ENCODE measurements at places on chromosomes 13 and 19. TPM values are rescaled to one million over a fixed set of nuclear protein-coding genes. Genes with fewer than 3 reads are reported as not detected.

The CRX gene
- total RNA-seq: not detected

The ZNF227 gene
- 12.2 TPM for total RNA-seq

The FFAR3 gene
- not detected for total RNA-seq

DNA sequence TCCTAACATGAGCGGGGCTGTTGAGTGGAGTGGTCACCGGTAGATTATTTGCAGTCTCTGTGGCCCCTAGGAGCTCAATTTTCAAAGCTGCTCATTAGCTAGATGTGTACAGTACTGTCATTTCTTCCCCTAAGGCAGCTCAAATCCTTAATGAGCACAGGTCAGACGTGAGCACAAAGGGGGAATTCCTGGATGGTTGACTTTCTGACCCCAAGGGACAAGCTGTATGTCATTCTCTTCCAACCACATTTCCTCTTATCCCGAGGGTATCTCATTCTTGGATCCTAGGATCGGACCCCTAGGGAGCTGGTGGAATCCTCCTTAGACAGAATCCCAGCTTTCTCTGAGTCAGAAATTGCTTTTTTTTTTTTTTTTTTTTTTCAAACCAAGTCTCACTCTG, 5.7 kb upstream of the OR7G3 start:
- H3K27ac ChIP-seq: no peak overlapping the region
- DNase-seq: no peak
- no peak overlapping the region for H3K4me3 ChIP-seq
- H3K27me3 ChIP-seq: no peaks in the 10 kb centered on the region
- H3K4me1 ChIP-seq: peaks cover 5% of the 10 kb centered on the region

DNA sequence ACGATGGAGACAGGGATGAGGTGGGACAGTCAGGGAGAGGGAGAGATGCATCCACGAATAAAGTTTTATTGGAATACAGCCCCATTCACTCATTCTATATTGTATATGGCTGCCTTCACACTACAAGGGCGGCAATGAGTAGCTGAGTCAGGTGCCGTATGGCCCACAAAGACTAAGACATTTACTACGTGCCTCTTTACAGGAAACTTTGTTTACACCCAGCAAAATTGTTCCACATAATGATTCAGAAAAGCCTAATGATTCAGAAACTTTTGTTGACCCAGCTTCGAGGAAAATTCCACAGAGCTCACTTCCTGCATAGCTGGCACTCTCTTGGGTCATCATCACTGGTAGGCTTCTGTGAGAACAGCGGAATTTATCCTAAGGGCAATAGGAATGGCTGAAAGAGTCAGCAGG, 87.3 kb upstream of the PEG3 start:
- H3K36me3 ChIP-seq: no peaks in the 10 kb centered on the region
- no peak overlapping the region for H3K4me3 ChIP-seq
- no peak for DNase-seq
- no peaks in the 10 kb centered on the region for H3K27me3 ChIP-seq
- H3K4me1 ChIP-seq: no peaks in the 10 kb centered on the region

DNA sequence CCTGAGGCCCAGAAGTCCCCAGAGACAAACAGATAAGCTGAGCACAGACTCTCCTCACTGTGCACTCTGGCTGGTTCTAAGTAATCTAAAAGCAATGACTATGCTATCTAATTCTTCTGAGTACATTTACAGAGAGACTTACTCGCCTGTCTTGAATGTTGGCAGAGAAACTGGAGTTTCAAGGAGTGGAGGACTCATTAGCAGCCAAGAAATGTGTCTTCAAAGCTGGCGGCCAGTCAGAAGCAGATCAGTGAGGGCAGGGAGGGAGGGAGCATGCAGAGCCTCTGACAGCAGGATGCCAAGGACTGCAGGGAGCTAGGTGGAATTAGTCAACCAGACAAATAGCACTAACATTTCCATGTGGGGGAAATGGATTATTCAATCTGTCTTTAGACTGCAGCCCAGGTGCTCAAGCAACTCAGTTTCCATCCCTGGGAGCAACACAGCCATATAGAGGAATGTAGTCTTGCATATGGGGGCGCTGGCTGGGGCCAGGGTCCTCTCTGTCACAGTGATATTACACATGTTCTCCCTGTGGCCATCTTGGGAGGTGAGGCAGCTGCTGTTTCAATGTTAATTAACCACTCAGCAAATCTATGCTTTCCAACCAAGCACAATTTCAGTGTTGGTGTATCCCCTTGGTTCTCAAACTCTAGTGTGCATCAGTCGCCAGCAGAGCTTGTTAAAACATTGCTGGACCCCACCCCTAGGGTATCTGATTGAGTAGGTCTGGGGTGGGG, 97.9 kb downstream of the CCNA1 start:
- H3K27me3 ChIP-seq: peaks cover 7% of the 10 kb centered on the region
- DNase-seq: no peak
- H3K4me3 ChIP-seq: no peak overlapping the region
- no peaks in the 10 kb centered on the region for H3K4me1 ChIP-seq

- no peaks in the 10 kb centered on the region for H3K27me3 ChIP-seq
- H3K4me1 ChIP-seq: peaks cover 49% of the 10 kb centered on the region
- no peak overlapping the region for H3K4me3 ChIP-seq
- no peak overlapping the region for H3K27ac ChIP-seq
- peaks cover 3% of the 10 kb centered on the region for H3K36me3 ChIP-seq
- peak; percentile 89 for DNase-seq
These were observed 12.2 kb downstream of the PIP5K1C start for GRCh38 chr19:3687774-3688706.

- H3K4me3 ChIP-seq: no peak overlapping the region
- H3K27ac ChIP-seq: no peak overlapping the region
- no peaks in the 10 kb centered on the region for H3K27me3 ChIP-seq
- no peaks in the 10 kb centered on the region for H3K4me1 ChIP-seq
- no peak for DNase-seq
These were observed 1200.7 kb downstream of the SLITRK1 start for GRCh38 chr13:82681535-82681934.

GRCh38 chr13:109971456-109972090, 185.2 kb upstream of the IRS2 start:
- H3K27me3 ChIP-seq: peaks cover 2% of the 10 kb centered on the region
- no peak for DNase-seq
- H3K27ac ChIP-seq: no peak overlapping the region
- H3K36me3 ChIP-seq: peaks cover 8% of the 10 kb centered on the region
- H3K4me3 ChIP-seq: no peak overlapping the region
- peaks cover 5% of the 10 kb centered on the region for H3K4me1 ChIP-seq

- peaks cover 15% of the 10 kb centered on the region for H3K4me1 ChIP-seq
- no peaks in the 10 kb centered on the region for H3K27me3 ChIP-seq
- H3K4me3 ChIP-seq: no peak overlapping the region
- DNase-seq: no peak
- no peak overlapping the region for H3K27ac ChIP-seq
These were observed 29.5 kb upstream of the RBM26 start for GRCh38 chr13:79435561-79435990.

DNA sequence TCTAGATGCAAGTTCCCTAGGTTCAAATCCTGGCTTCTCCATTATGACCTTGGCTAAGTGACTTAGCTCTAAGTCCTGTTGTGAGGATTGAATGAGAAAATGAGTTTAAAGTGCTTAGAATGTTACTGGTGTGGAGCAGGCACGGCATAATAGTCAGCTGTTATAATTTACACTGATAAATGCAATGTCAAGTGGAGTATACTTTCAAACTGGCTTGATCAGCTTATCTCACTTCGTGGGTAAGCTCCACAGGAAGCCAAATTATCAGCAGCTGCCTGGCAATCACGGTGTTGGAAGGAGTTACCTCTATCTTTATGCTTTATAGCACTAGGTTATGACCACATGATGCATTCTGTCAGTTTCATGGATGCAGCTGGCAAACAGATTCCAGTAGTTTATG, 272.8 kb downstream of the OLFM4 start:
- H3K4me3 ChIP-seq: no peak overlapping the region
- H3K27me3 ChIP-seq: no peaks in the 10 kb centered on the region
- H3K36me3 ChIP-seq: no peaks in the 10 kb centered on the region
- H3K27ac ChIP-seq: no peak overlapping the region
- no peak for DNase-seq
- no peaks in the 10 kb centered on the region for H3K4me1 ChIP-seq

DNA sequence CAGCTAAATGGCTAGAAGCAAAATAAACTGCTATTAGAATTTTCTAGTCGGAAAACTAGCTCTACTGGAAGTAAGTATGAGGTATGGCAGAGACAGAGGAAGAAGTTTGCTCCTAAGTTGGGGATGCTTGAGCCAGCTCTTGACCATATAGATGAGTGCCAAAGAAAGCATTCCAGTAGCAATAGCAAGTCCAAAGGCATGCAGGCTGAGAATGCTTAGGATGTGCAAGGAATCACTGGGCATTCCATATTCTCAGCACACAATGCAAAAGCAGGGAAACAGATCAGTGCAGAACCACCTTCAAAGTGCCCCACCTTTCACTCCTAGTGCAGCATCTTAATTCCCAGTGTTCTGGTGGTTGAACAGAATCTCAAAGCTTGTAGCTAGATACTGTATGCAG, 32.9 kb downstream of the SERTM1 start:
- peaks cover 25% of the 10 kb centered on the region for H3K4me1 ChIP-seq
- H3K36me3 ChIP-seq: no peaks in the 10 kb centered on the region
- no peak overlapping the region for H3K27ac ChIP-seq
- peaks cover 6% of the 10 kb centered on the region for H3K27me3 ChIP-seq

- H3K4me1 ChIP-seq: peaks cover 3% of the 10 kb centered on the region
- DNase-seq: peak; percentile 85
- H3K27me3 ChIP-seq: peaks cover 34% of the 10 kb centered on the region
These were observed 117.7 kb upstream of the ZNF507 start for GRCh38 chr19:32227561-32228165.

DNA sequence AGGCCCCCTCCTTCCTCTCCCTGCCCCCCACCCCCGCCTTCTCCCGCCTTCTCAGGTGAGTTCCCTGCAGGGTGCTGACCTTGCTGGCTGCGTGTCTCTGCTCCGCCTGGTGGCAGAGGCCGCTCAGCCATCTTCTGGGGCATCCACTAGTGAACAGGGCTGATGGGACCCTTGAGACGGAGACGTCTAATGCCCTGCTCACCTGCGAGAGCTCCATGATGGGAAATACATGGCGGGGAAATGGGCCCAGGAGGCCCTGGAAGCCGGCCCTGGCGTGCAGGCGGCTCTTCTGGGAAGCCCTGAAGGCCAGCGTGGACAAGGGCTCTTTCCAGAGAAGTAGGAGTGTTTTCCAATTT, 15.2 kb upstream of the F7 start:
- H3K4me3 ChIP-seq: no peak overlapping the region
- no peaks in the 10 kb centered on the region for H3K4me1 ChIP-seq
- DNase-seq: peak; percentile 67
- H3K27me3 ChIP-seq: peaks cover 3% of the 10 kb centered on the region

DNA sequence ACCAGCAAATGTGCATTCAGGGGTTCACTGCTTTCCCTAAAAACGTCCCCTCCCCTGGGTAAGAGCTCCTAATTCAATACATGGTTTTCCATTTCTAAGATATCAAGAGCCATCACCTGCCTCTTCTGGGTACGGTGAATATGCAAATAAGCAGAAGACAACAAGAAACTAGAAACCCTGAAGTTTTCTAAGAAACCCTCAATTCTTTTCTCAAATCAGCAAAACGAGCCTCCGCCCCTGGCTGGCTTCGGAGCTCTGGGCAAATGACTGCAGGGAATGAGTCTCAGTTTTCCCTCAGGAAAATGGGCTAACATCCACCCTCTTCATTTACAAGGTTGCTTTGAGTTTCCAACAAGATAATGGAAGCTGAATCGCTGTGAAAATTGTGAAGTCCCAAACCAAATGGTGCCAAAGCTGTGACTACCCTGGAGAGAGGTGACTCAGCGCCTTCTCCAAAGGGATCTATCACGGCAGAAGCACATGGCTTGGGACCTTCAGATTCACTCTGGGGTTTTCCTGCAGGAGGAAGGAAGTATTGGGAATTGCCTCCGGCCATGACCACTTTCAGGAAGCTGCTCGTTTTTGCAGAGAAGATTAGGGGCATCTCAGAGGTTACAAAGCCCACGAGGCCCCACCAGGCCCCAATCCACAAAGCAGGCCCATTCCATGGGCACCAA, 26.6 kb downstream of the KLF2 start:
- no peaks in the 10 kb centered on the region for H3K27me3 ChIP-seq
- DNase-seq: no peak
- H3K4me3 ChIP-seq: no peak overlapping the region
- H3K36me3 ChIP-seq: peaks cover 4% of the 10 kb centered on the region
- H3K4me1 ChIP-seq: peaks cover 6% of the 10 kb centered on the region

DNA sequence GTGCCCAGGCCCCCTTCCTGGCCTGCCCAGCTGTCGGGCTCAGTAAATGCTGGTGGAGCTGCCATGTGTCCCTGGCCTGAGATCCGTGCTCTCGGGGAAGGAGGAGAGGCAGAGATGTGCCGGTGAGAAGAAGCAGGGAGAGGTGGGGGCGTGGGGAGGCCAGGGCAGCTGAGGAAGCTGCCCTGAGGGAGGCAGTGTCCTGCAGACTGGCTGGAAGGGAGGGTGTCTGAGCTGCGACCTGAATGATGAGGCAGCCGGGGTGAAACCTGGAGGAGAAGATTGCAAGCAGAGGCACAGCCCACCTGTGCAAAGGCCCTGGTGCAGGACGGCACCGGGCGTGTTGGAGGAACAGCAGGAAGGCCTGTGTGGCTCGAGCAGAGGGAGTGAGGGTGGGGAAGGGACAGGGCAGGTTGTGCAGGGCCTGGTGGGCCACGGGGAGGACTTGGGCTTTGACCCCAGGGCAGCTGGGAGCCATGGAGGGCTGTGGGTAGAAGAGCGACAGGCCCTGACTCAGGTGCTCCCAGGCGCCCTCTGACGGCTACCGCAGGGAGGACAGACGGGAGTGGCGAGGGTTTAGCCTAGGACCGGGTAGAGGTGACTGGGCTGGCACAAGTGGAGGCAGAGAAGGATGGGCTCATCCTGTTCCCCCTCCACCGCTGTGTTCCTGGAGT, 14.0 kb upstream of the CELF5 start:
- no peaks in the 10 kb centered on the region for H3K4me1 ChIP-seq
- no peak overlapping the region for H3K4me3 ChIP-seq
- no peak overlapping the region for H3K27ac ChIP-seq
- peaks cover 2% of the 10 kb centered on the region for H3K36me3 ChIP-seq
- H3K27me3 ChIP-seq: no peaks in the 10 kb centered on the region

- H3K36me3 ChIP-seq: no peaks in the 10 kb centered on the region
- no peak overlapping the region for H3K27ac ChIP-seq
- peaks cover 27% of the 10 kb centered on the region for H3K4me1 ChIP-seq
- no peak for DNase-seq
These were observed 897.2 kb downstream of the DIAPH3 start for GRCh38 chr13:59266478-59267063.

DNA sequence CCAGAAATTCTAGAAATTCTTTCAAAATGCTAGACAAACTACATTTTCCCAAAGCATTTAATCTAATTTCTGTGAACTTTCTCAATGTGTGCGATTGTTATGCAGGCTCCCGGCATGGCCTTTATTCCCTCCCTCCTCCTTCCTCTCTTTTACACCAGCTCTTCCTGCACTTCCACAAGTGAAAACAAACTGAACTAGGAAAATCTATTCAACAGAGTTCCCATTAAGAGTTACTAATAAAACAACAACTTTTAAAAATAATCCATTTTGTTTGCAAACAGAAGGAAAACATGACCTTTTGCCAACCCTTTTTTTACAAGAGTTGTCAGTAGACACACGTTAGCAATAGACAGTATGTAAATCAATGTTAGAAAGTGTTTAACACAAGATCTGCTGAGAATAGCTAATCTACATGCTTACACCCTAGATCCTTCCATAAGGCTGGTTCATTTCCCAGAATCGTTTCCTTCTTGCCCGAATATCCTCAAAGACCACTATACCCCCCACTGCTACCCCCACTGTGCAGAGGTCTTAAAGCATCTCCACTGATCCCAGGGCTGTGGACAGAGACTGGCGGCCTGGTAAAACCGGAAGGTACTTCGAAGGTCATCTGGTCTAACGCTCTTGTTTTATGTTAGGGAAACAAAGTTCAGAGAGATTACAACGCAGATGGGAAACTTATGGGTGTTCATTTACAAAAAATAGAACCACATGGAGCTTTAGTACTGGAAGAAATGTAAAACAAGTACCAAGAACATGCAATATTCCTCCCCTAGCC, 98.0 kb downstream of the FOXO1 start:
- H3K27me3 ChIP-seq: no peaks in the 10 kb centered on the region
- H3K27ac ChIP-seq: peak overlapping the region; percentile 1
- no peaks in the 10 kb centered on the region for H3K36me3 ChIP-seq
- H3K4me1 ChIP-seq: peaks cover 28% of the 10 kb centered on the region
- no peak overlapping the region for H3K4me3 ChIP-seq
- no peak for DNase-seq
